ENCODE measurements at places on chromosomes 3 and 15.

- DNase-seq, result no peak
These were observed 73.0 kb downstream of the FILIP1L start for GRCh38 chr3:100041328-100041749.

- no peak for DNase-seq
These were observed 63.9 kb upstream of the TP63 start for GRCh38 chr3:189567322-189567721.

DNA sequence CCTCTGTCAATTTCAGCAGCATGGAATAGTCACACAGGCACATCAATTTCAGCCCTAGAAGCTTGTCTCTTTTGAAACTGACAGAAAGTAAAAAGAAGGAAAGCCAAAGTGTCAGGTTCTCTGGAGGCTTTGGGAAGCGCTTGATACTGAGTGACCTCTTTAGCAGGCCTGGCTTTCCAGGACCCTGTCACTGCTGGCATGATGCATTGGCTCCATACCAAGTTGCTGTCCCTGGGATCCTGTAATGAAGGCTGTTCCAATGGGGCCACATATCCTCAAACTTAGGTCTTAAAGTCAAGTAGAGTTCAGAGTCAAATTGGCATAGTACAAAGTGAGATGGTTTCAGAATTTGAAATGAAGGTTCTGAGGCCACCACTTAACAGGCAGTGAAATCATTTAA lies 640.9 kb downstream of the SQOR start:
- no peak for DNase-seq

DNA sequence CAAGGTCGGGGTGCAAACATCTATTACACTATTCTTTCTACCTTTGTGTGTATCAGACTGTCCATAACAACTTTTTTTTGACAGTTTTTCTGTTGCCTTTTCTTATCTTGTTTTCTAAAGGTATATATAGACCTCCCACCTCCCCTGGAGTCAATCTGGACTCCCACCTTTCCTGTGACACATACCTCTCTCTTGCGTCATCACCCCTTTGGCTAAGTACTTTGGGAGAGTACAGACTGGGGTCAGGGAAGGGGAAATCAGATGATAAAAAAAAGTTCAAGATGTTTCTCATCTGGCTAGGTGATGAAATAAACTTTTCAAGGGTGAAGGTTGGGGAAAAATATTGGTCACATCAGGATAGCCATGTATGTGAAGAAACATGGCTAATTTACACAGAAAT lies 17.2 kb downstream of the TSPAN3 start:
- DNase-seq, result no peak

Data from lower leg skin (tissue), 4 donors.